ENCODE measurements at places on chromosomes 5 and 9.
A peak's percentile ranks its signal among the peaks of the same experiment; 100 is the strongest.

- no peak for DNase-seq
These were observed 69.7 kb upstream of the SARDH start for GRCh38 chr9:133807818-133808217.

DNA sequence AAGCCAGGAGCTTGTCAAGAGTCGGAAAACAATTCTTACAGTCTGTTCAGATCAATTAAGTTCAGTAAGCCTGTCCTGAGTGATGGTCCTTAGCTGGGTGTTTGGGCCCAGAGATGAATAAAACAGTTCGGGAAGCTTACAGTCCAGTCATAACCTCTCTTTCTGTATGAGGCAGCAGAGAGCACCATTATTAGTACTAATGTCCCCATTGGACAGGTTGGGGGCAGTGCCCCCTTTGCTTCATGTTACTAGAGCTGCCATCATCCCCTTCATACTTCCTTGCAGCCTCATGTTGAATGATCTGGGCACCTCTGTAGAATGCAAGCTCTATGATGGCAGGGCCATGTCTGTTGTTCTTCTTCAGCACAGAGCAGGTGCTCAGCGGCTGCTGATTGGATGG lies 9.8 kb downstream of the DOCK2 start:
- DNase-seq = no peak

- no peak for DNase-seq
These were observed 12.5 kb upstream of the SHB start for GRCh38 chr9:38081356-38082108.

GRCh38 chr9:19496321-19497050 lies 87.7 kb downstream of the ACER2 start:
- DNase-seq = no peak

DNA sequence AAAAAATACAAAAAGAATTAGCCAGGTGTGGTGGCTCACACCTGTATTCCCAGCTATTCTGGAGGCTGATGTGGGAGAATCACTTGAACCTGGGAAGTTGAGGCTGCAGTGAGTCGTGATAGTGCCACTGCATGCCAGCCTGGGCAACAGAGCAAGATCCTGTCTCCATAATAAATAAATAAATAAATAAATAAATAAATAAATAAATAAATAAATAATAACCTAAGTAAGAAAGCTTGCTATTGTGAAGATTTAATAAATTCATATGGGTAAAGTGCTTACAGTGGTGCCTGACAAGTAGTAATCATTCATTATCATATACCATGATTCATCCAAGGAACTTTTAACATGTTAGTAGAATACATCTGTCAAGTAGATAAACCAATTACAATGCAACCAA lies 13.4 kb downstream of the SVEP1 start:
- DNase-seq = no peak

DNA sequence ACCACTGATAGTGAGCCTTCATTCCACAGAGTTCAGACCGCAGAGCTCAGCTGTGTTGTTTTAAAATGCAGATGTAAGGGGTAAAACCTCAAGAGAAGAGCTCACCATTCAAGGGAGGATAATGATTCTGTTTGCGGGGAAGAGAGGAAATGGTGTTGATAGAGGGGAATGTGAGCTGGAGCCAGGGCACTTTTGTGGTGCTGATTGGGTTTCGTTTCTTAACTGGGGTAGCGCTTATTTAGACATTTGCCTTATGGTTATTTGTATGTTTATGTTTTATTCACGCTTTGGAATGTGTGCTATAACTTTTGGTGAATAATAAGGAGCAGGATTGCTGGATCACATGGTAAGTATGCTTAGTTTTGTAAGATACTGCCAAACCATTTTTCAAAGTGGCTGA lies 42.5 kb downstream of the STXBP1 start:
- no peak for DNase-seq

GRCh38 chr9:34417734-34418133 lies 40.6 kb downstream of the FAM219A start:
- DNase-seq = no peak

- DNase-seq = peak; percentile 66
These were observed 45.1 kb upstream of the GLIS3 start for GRCh38 chr9:4344946-4345345.

GRCh38 chr5:83376461-83376860 lies 95.1 kb upstream of the VCAN start:
- no peak for DNase-seq

DNA sequence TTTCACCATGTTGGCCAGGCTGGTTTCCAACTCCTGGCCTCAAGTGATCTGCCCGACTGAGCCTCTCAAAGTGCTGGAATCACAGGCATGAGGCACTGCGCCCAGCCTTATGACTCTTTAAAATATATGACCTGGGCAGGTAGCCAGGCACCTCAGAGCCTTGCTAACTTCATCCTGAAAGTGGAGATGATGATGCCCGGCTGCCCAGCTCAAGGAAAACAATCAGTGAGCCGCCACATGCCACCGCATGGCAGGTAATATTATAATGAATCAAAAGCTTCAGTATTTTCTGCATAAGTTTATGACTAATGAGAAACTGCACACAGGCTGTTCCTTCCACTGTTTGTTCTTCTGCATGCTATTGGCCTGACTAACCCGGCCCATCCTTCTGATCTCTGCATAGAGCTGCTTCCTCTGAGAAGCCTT lies 30.4 kb upstream of the DMRT1 start:
- DNase-seq = no peak

DNA sequence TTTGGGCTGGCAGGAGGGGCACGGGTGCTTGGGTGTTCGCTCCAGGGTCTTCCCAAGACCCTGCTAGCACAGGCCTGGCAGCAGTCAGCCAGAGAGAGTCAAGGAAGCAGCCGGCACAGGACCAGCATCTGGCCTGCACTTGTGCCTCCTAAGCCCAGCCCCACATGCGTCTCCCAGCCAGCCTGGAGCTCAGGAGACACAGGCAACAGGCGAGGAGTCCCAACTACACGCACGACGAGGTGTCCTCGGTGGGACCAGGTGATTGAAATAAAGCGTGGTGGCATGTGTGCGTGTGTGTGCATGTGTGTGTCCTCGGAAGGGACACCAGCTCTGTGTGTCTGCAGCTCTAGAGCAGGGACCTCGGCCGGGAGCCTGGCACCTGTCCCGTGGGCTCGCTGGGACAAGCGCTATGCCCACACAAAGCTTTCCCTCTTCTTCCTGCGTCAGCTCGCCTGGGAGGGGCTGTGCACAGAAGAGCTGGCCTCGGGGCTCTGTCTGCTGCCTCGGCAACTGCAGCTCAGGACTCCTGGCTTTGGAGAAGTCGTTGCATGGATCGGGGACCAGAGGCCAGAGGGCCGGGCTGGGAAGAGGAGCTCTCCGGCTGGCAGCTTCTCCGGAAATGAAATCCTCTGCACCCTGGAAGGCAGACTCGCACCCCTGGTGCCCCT lies 14.7 kb upstream of the SLC9A3 start:
- DNase-seq = no peak
